ENCODE measurements at places on chromosomes 11 and 22.
A peak's percentile ranks its signal among the peaks of the same experiment; 100 is the strongest.

DNA sequence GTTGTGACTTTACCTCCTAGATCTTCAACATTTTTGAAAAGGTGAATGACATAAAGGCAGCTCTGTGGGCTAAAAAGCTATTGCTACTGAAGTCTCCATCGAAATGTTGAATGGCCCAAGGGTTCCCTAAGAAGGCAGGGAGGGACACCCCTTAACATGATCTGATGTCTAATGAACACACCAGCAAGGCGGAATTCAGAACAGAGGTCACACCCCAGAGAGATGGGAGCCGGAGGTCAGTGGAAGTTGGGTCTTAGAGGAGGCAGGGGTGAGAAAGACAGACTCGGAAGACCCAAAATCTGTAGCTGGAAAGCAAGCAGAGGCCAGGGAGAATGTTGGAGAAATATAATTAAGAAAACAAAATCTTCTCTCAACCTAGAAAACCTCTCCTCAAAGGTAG, 79.0 kb downstream of the TRIM29 start:
- DNase-seq = peak; percentile 18

DNA sequence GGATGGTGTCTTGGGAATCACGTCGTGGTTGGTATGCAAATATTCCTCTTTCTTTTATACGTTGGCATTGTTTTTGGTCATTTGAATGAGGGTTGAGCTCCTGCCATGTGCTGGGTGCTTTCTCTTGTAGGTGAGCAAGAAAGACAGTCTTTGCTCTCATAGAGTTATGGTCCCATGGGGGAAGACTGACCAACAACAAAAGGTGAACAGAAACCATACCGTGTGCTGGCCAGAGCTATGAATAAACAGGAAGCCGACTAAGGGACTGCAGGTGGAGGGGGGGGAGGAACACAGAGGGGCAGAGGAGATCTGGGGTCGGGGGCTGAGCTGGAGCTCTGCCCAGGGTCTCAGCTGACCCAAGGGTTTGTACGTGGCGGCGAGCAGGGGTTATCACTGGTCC, 245.3 kb downstream of the CTTN start:
- no peak for DNase-seq

- DNase-seq = no peak
These were observed 38.8 kb downstream of the RPUSD4 start for GRCh38 chr11:126172596-126173038.

- DNase-seq = peak; percentile 86
These were observed 722 bp upstream of the GUCY1A2 start for GRCh38 chr11:107018902-107019493.

DNA sequence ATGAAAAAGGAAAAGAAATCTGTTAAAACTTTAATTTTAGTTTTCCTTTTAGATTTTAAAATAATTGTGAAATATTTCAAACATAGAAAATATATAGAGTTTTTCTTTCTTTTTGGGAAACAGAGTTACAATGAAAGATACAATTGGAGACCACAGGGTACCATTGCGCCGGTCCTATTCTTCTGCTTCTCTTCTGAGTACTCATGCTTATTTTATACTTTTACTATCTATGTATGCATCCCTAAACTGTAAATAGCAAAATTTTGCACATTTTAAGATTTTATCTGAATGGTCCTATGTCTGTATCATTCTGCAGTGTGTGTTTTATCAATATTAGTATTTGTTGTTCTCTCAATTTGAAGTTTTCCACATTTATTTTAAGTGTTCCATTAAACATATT, 65.0 kb downstream of the EHF start:
- no peak for DNase-seq

- DNase-seq = no peak
These were observed 2.3 kb upstream of the SLC25A1 start for GRCh38 chr22:19180740-19181410.

GRCh38 chr22:24443668-24444067, 16.3 kb downstream of the ADORA2A start:
- no peak for DNase-seq

DNA sequence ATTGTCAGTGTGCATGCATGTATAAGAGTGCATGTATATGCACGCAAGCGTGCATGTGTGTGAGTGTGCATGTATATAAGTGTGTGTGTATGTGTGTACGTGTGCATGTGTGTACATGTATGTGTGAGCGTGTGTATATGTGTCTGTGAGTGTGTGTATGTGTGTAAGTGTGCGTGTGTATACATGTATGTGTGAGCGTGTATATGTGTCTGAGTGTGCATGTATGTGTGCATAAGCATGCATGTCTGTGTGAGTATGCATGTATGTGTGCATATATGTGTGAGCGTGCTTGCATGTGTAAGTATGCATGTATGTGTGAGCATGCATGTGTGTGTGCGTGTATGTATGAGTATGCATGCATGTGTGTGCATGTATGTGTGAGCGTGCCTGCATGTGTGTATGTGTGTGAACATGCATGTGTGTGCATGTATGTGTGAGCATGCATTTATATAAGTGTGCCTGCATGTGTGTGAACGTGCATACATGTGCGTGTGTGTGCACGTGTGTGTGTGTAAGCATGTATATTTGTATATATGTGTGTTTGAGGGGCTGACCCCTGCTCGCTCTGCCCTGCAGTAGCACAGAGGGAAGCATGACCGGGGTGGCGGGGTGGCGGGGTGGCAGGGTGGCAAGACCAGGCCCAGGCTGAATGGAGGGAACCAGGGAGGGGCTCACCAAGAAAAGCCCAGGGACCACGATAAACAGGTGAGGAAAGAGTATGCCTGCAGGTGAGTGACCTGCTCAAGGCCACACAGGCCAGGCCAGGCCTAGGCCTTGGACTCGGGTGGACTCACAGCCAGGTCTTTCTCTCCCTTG, 26.3 kb downstream of the CYTH4 start:
- no peak for DNase-seq

- no peak for DNase-seq
These were observed 942.5 kb downstream of the JRKL start for GRCh38 chr11:97332271-97332670.

- no peak for DNase-seq
These were observed 19.2 kb downstream of the EIF3M start for GRCh38 chr11:32602657-32603415.

GRCh38 chr11:104332110-104332509, 168.2 kb upstream of the PDGFD start:
- DNase-seq = no peak

Data from right forelimb (tissue), 1 donor.